ENCODE measurements at places on chromosomes 13 and 19.

DNA sequence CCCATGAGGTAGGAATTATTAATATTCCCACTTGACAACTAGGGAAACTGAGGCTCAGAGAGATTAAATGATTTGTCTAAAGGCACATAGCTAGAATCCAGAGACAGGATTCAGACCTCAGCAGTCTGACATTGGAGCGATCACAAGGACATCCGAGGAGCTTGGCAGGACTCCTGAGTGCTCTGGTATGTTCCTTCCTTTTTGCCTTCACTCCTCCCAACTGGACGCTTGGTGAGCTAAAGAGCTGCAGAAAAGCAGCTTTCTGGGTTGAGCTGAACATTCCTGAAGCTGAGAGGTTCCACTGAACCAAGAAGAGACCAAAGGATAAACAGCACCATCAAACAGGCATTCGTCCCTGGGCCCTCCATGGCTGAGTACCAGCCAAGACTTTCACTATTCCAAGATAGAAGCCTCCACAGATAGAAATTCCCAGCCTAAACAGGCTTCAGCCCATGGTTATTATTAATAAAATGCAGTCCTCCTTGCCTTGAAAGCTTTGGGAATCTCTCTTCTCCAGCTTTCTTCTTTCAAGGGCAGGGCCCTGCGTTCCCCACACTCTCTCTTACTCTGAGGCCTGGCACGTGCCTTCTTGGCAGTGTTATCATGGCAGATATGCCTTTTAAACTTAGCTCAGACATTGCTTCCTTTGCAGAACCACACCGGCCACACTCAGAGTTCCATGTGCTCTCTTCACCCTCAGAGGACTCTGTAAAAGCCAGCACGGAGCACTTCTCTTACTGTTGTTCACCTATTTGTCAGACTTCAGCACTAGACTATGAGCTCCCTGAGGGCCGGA, 97.1 kb downstream of the CYSLTR2 start:
- DNase-seq = no peak

- no peak for DNase-seq
Observed at GRCh38 chr13:32629866-32630265, 43.6 kb downstream of the PDS5B start.

GRCh38 chr13:114038211-114038613, 64.3 kb upstream of the C13orf46 start:
- no peak for DNase-seq

- DNase-seq = no peak
Observed at GRCh38 chr13:65932587-65933239, 1297.4 kb downstream of the PCDH9 start.

DNA sequence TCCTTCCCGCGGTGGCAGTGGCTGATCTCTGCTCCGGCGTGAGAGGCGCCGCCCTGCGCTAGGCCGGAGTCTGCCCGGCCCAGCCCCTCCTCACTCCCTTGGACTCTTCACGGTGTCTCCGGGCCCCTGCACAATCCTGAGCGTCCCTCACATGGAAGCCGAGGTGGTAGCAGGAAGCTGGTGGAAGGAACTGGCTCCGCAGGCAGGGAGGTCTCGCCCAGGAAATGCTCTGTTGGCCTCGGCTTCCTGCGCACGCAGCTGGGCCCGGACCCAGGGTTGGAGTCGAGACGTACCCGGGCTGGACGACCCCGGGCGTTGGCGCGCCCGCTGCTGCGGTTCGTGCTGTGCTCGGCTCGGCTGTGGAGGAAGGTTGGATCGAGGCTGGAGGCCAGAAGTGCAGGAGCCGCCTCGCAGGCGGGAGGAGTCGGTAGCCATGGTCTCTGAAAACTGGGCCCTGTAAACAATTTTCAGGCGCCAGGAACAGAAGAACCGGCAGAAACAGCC, 46.3 kb downstream of the ZNF724 start:
- no peak for DNase-seq

All from activated CD4-positive, alpha-beta T cell treated with anti-CD3 and anti-CD28 coated beads, Interleukin-2, amount 50 U/mL, for 48 hours (primary cell).